T-helper 2 cell treated with Interferon-gamma antibody and Interleukin-4, amounts not matched to agents 5 μg/mL and 100 μg/mL, for 36 hours (primary cell): ENCODE measurements at places on chromosomes 2 and 18.
A peak's percentile ranks its signal among the peaks of the same experiment; 100 is the strongest.

DNA sequence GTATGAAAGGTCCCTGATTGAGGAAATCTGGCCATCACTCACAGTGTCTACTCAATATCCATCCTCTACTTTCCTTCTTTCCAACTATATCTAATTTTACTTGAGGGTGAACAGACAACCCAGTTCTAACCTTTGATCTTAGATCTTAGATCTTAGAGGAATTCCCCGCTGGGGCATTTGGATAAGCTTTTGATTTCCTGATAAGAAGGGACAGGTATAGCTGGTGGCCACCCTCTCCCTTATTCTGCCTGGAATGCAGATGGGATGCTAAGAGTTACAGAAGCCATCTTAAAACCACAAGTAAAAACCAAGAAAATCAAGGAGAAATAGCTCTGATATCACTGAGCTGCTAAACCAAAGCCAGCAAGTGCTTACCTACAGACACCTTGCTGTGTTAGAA is 77.2 kb upstream of the ACSL3 start:
- H3K27ac ChIP-seq, result no peak overlapping the region
- no peak overlapping the region for H3K4me3 ChIP-seq
- H3K36me3 ChIP-seq, result no peaks in the 10 kb centered on the region
- H3K27me3 ChIP-seq, result peaks cover 17% of the 10 kb centered on the region
- no peak for DNase-seq

- H3K36me3 ChIP-seq, result no peaks in the 10 kb centered on the region
- H3K4me1 ChIP-seq, result no peaks in the 10 kb centered on the region
- no peak for DNase-seq
- no peak overlapping the region for H3K4me3 ChIP-seq
- no peak overlapping the region for H3K27ac ChIP-seq
Measured at GRCh38 chr2:2950403-2950952, 427.1 kb downstream of the EIPR1 start.

DNA sequence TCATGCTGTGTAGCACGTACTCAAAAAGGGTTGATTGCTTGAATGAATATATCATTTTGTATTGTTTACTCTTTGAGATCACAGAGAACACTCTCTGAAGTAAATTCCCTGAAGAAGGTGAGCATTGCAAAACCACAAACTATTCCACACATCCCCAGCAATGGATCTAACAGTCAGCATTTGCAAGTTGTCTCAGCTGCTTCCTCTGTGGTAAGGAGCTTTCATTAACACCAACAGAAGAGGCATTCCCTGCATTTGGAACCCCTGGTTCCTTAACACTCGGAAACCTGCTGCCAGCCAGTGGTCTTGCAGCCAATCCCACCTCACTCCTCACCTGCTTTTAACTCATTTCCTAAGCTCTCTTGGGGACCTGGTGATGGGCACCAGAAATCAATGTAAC is 108.4 kb downstream of the IRS1 start:
- H3K36me3 ChIP-seq, result no peaks in the 10 kb centered on the region
- no peak for DNase-seq
- peaks cover 43% of the 10 kb centered on the region for H3K27me3 ChIP-seq
- H3K27ac ChIP-seq, result no peak overlapping the region
- H3K4me1 ChIP-seq, result peaks cover 5% of the 10 kb centered on the region

GRCh38 chr2:24354957-24355356 is 5.4 kb downstream of the ITSN2 start:
- no peak overlapping the region for H3K4me3 ChIP-seq
- no peak for DNase-seq
- H3K4me1 ChIP-seq, result peaks cover 35% of the 10 kb centered on the region

DNA sequence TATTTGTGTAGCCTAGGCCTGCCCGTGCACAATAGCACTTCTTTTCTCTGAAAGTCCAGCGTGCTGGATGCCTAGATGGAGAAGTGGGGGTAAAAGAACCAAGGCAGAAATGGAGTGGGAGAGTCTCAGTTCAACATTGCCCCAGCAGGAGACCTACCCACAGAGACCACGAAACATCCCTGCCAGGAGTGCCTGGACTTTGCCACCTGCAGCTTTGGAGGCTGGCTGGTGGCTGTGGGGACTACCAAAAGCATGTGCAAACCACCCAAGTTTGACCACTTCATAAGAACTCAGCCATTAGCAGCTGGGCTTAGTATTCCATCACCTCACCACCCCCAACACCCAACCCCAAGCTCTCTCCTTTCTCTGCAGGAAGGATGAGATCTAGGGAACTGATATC is 416.9 kb upstream of the ID2 start:
- H3K27ac ChIP-seq, result no peak overlapping the region
- peaks cover 2% of the 10 kb centered on the region for H3K27me3 ChIP-seq
- peaks cover 4% of the 10 kb centered on the region for H3K4me1 ChIP-seq
- no peak overlapping the region for H3K4me3 ChIP-seq

DNA sequence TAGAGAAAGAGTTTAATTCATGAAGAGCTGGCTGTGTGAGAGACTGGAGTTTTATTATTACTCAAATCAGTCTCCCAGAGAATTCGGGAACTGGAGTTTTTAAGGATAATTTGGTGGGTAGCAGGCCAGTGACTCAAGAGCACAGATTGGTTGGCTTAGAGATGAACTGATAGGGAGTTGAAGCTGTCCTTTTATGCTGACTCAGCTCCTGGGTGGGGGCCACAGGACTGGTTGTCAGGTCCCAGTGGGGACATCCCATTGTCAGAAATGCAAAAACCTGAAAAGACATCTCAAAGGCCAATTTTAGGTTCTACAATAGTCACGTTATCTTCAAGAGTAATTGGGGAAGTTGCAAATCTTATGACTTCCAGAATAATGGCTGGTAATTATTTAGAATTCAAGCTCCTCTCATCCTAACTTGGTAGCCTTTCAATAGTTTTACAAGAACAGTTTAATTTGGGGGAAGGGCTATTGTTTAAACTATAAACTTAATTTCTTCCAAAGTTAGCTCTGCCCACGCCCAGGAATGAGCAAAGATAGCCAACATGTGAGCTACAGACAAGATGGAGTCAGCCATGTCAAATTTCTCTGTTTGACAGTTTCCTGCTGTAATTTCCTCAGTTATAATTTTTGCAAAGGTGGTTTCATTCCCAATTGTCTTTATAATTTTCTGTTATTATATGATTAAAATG is 149.4 kb upstream of the SLC39A10 start:
- H3K27ac ChIP-seq, result no peak overlapping the region
- no peaks in the 10 kb centered on the region for H3K27me3 ChIP-seq
- H3K4me3 ChIP-seq, result no peak overlapping the region
- peaks cover 10% of the 10 kb centered on the region for H3K4me1 ChIP-seq
- no peak for DNase-seq

DNA sequence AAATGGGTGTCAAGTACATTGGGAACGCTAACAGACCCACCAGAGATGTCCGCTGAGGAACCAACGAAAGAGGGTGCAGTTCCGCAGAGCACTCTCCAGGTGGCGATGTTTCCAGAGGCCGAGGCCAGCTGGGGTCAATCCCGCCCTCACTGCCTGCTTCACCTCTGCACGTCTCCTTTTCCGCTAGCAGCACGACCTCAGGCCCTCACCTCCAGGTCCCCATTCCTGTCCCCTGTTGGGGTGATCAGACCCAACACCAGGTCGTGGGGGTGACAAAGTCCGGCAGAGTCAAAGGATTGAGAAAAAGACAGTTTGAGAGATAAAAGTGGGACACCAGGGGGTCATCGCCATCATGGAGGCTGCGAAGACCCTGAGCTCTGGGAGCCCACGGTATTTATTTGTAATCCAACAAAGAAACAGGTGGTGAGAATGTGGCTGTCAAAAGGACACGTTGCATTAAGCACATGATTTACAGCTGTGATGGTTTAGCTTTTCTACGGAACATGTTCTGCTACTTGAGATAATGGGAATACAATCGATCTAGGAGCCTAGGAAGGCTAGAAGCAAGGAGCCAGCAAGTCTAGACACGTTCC is 27.3 kb downstream of the ZAP70 start:
- no peaks in the 10 kb centered on the region for H3K27me3 ChIP-seq
- H3K4me1 ChIP-seq, result peaks cover 49% of the 10 kb centered on the region
- H3K27ac ChIP-seq, result peak overlapping the region; percentile 67
- H3K4me3 ChIP-seq, result no peak overlapping the region

DNA sequence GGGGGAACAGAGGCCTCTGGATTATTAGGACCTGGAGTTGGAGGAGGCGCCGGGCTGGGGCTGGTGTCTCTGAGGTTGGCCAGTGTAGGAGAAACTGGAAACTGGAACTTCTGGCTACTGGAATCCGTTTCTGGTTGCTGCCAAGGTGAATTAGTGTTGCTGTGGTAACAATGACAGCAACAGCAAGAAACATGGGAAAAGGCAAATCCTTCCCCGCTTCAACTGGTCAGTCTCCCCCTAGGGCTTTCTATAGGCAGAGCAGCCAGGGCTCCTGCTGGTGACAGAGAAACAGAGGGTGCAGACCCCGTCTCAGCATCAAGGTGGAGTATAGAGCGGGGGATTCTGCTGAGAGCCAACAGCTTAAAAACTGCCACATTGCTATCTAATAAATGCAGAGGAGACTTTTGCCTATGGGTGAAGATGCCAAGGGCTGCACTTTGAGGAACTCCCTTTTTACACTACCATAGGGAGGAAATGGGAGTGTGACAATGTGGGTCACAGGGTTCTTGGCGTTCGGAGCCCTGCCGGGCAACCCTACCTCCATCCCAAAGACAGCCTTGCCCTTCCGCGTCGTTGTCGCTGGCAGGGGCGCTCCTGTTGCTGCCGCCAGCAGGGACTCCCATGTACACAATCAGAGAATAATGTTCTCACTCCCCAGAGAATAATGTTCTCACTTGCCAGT is 81.4 kb upstream of the CABLES1 start:
- peaks cover 18% of the 10 kb centered on the region for H3K4me1 ChIP-seq
- peaks cover 2% of the 10 kb centered on the region for H3K36me3 ChIP-seq
- no peak overlapping the region for H3K4me3 ChIP-seq
- H3K27me3 ChIP-seq, result peaks cover 20% of the 10 kb centered on the region

- peaks cover 42% of the 10 kb centered on the region for H3K4me1 ChIP-seq
- no peak for DNase-seq
- no peak overlapping the region for H3K4me3 ChIP-seq
- H3K36me3 ChIP-seq, result peaks cover 23% of the 10 kb centered on the region
Measured at GRCh38 chr2:189661957-189662321, 680 bp downstream of the ASNSD1 start.

- no peak overlapping the region for H3K27ac ChIP-seq
- no peaks in the 10 kb centered on the region for H3K27me3 ChIP-seq
- no peak for DNase-seq
- H3K36me3 ChIP-seq, result no peaks in the 10 kb centered on the region
Measured at GRCh38 chr2:17302281-17302680, 216.0 kb downstream of the RAD51AP2 start.

GRCh38 chr2:157696036-157696435 is 67.4 kb upstream of the ACVR1C start:
- no peak for DNase-seq
- no peaks in the 10 kb centered on the region for H3K27me3 ChIP-seq
- H3K4me3 ChIP-seq, result no peak overlapping the region
- no peak overlapping the region for H3K27ac ChIP-seq

DNA sequence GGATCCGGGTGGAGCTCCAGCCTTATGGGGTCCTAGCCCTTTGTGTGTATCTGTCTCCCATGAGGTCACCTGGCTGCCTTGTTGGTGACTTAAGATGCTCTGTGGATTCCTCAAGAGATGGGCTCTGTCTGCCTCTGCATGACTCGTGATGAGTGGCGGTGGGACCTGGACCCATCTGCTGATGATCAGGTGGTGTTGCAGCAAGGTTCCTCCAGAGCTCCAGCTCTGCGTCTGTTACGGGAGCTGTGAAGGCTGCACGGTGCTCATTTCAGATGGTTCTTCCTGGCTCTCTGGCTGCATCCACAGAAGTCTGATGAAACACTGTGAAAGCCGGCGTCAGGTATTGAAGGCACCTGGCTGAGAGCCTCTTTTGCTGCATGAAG is 2.4 kb downstream of the AGAP1 start:
- H3K4me3 ChIP-seq, result no peak overlapping the region
- DNase-seq, result no peak
- H3K36me3 ChIP-seq, result peaks cover 2% of the 10 kb centered on the region
- no peak overlapping the region for H3K27ac ChIP-seq
- H3K27me3 ChIP-seq, result peaks cover 68% of the 10 kb centered on the region

DNA sequence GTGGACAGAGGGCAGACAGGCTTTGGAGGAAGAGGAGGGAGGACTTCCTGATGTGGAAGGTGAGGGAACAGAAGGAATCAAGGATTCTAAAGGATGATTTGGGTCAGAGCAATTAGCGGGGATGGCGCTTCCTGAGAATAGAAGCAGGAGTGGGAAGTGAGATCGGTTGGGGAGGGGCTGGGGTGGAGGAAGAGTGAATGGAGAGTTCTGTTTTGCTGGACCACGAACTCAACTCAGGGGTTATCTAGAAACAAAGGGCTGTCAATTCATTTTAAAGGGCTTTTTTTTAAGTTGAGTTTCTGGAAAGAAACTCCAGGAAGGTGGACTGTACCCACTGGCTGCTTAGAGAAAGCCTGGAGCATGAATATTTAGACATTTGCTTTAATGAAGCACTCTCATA is 54.9 kb downstream of the BCL2L11 start:
- DNase-seq, result no peak
- H3K4me1 ChIP-seq, result no peaks in the 10 kb centered on the region
- H3K4me3 ChIP-seq, result no peak overlapping the region
- H3K27me3 ChIP-seq, result peaks cover 50% of the 10 kb centered on the region

DNA sequence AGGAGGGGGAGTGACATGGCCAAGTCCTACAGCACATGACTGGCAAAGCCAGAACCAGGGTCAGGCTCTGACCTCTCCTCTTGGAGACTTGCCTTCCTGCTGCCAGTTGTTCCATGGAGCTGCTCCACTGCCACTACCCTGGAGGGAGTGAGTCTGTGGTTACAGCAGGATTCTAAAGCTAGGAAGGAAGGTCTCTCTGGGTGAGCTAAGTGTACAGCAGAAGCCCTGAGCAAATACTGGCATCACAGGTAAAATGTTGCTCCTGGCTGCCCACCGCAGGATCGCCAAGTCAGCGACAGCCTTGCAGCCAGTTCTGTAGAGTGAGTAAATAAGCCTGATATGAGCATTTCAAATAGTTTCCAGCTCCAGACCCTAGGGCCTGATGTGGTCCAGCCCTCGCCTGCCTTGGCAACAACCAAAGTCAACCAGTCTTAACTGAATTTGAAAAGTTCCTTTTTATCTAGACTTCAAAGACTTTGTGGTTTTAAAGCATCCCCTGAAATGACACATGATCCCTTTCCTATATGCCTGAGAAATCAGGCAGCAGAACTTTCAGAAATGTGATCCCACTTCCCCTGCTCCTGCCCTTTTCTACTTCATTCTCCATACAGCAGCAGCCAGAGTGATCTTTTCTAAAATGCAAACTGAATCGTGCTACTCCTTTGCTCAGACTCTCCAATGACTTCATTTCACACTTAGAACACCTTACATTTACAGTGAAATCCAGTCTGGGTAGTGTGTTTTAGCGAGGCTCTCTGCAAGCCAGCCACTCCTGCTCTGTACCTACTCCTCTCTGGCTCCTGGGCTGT is 114.3 kb downstream of the MGAT5 start:
- DNase-seq, result no peak
- no peak overlapping the region for H3K27ac ChIP-seq
- peaks cover 2% of the 10 kb centered on the region for H3K27me3 ChIP-seq
- no peaks in the 10 kb centered on the region for H3K36me3 ChIP-seq
- H3K4me3 ChIP-seq, result no peak overlapping the region
- peaks cover 7% of the 10 kb centered on the region for H3K4me1 ChIP-seq

GRCh38 chr2:133561045-133561852 is 7.0 kb downstream of the NCKAP5 start:
- no peak for DNase-seq
- no peaks in the 10 kb centered on the region for H3K27me3 ChIP-seq
- no peak overlapping the region for H3K4me3 ChIP-seq
- no peak overlapping the region for H3K27ac ChIP-seq
- no peaks in the 10 kb centered on the region for H3K4me1 ChIP-seq
